ENCODE measurements at places on chromosomes 1 and 21. TPM values are rescaled to one million over a fixed set of nuclear protein-coding genes. Genes with fewer than 3 reads are reported as not detected.

PPP2R5A gene
- total RNA-seq, result 57.0 TPM

PTPN22 gene
- 2.3 TPM for total RNA-seq

RBBP5 gene
- 13.3 TPM for total RNA-seq

CELA3A gene
- not detected for total RNA-seq

USP21 gene
- 14.1 TPM for total RNA-seq

SLC30A10 gene
- total RNA-seq, result not detected

RPTN gene
- total RNA-seq, result not detected

DIO1 gene
- total RNA-seq, result not detected

RHOU gene
- total RNA-seq, result 24.1 TPM

PHF13 gene
- 16.6 TPM for total RNA-seq

ITLN2 gene
- total RNA-seq, result not detected

VTCN1 gene
- total RNA-seq, result not detected

GRCh38 chr1:229148743-229149142 is 122.2 kb upstream of the RAB4A start:
- H3K27me3 ChIP-seq, result no peaks in the 10 kb centered on the region
- no peak overlapping the region for H3K4me3 ChIP-seq
- H3K36me3 ChIP-seq, result no peaks in the 10 kb centered on the region
- H3K4me1 ChIP-seq, result no peaks in the 10 kb centered on the region
- no peak for DNase-seq

DNA sequence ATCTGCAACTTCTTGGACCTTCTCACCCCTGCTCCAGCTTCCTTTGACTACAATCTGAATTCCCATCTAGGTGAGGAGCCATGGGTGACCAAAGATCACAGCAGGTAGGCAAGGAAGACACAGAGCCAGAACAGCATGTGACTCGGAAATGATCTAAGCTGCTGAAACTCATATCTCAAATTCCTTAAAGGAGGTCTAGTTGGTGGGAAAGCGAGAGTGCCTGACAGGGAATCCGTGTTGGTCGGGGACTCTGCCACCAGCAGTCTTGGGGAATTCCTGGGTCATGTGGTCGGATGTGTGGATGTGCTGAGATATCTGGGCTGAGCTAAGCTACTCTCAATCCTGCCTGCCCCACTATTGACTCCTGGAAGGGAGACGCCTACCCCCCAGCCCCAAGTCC is 3.2 kb upstream of the NUAK2 start:
- no peak overlapping the region for H3K4me3 ChIP-seq
- no peaks in the 10 kb centered on the region for H3K27me3 ChIP-seq
- H3K36me3 ChIP-seq, result no peaks in the 10 kb centered on the region

DNA sequence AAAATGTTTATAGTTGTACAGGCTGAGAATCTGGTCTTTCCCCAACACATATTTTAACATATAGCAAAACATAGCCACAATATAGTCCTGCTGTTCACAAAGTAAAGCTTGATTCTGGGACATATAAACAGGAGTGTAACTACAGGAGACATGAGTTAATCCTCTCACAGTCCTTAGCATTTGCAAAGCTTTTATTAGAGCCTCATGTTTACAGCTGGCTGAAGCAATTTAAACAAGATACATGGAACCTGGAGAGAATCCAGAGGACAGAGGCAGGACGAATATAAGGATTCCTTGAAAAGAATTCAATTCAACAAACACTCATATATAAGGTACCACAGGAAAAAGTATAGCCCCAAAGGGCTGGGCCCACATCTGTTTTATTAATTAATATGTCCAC is 163.4 kb downstream of the ADGRL4 start:
- H3K36me3 ChIP-seq, result no peaks in the 10 kb centered on the region
- no peak overlapping the region for H3K4me3 ChIP-seq
- DNase-seq, result no peak
- peak overlapping the region; percentile 7 for H3K27ac ChIP-seq
- H3K27me3 ChIP-seq, result no peaks in the 10 kb centered on the region

DNA sequence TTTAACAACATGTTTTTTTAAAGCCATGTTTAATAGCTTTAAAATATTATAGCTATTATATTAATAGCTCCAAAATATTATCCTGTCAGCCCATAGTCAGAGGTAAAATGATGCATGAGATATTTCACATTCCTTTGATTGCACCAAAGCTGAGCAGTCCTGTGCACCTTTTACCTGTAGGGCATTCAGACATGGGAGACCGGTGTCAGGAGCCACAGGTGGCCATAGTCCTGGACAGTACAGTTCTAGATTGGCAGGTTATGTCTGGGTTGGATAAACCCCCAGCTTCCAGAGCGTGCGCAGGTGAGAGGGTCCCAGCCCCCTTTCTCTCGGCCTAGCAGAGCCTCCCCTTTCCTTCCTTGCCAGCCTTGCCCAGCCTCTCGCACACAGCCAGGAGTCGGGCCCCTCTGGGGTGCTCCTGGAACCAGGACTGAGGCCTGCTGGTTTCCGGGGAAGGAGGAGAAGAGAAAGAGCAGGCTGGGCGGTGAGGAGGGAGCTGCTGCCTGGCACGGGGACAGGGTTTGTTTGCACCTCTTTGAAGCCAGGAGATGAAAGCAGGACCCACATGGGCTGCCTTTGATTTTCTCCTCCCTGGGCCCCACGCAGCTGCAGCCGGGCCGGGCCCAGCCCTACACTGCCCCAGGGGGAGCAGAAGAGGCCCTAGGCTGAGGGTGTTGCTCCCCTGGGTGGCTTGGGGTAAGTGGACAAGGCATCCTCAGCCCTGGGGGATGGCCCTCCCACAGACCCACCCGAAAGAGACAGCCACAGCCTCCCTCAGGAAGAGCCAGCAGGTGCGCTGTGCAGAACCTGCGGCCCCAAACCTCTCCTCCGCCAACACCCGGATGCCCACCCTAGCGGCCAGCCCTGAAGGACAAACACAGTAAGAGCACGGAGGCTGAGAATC is 75.2 kb upstream of the TARDBP start:
- H3K4me3 ChIP-seq, result no peak overlapping the region
- H3K4me1 ChIP-seq, result peaks cover 11% of the 10 kb centered on the region
- no peak for DNase-seq
- no peaks in the 10 kb centered on the region for H3K36me3 ChIP-seq

- no peak for DNase-seq
- H3K27ac ChIP-seq, result no peak overlapping the region
- no peaks in the 10 kb centered on the region for H3K27me3 ChIP-seq
- no peaks in the 10 kb centered on the region for H3K4me1 ChIP-seq
- no peaks in the 10 kb centered on the region for H3K36me3 ChIP-seq
- no peak overlapping the region for H3K4me3 ChIP-seq
These were observed 428.3 kb upstream of the ZRANB2 start for GRCh38 chr1:71509051-71509595.

DNA sequence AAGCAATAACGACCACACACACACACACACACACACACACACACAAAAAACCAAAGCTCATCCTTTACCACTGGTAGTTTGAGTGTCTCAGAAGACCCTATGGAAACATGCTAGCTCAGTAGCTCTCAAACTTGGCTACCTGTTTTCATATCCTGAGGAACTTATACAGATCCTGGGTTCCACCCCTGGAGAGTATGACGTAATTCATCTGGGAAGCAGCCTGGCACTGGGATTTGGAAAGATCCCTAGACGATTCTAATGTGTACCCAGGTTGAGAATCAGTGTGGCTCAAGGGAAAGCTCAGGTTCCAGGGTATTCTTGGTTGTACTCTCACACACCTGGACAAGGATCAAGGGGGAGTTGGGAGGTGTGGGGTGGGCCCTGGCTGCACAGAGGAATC is 85.9 kb downstream of the SELENOF start:
- H3K4me1 ChIP-seq, result no peaks in the 10 kb centered on the region
- H3K27ac ChIP-seq, result no peak overlapping the region
- no peaks in the 10 kb centered on the region for H3K27me3 ChIP-seq
- H3K4me3 ChIP-seq, result no peak overlapping the region
- H3K36me3 ChIP-seq, result no peaks in the 10 kb centered on the region

- H3K27me3 ChIP-seq, result no peaks in the 10 kb centered on the region
- no peak overlapping the region for H3K27ac ChIP-seq
- no peaks in the 10 kb centered on the region for H3K4me1 ChIP-seq
- H3K36me3 ChIP-seq, result no peaks in the 10 kb centered on the region
- DNase-seq, result no peak
- H3K4me3 ChIP-seq, result no peak overlapping the region
These were observed 24.4 kb upstream of the KCNJ6 start for GRCh38 chr21:37940691-37941090.

- H3K27me3 ChIP-seq, result no peaks in the 10 kb centered on the region
- no peaks in the 10 kb centered on the region for H3K36me3 ChIP-seq
- H3K4me1 ChIP-seq, result no peaks in the 10 kb centered on the region
- DNase-seq, result peak; percentile 60
- no peak overlapping the region for H3K27ac ChIP-seq
These were observed 3.4 kb downstream of the KRTAP10-11 start for GRCh38 chr21:44649521-44650100.

GRCh38 chr1:192631749-192632148 is 4.2 kb upstream of the RGS13 start:
- H3K4me1 ChIP-seq, result no peaks in the 10 kb centered on the region
- no peaks in the 10 kb centered on the region for H3K36me3 ChIP-seq
- no peak overlapping the region for H3K27ac ChIP-seq
- H3K4me3 ChIP-seq, result no peak overlapping the region
- no peaks in the 10 kb centered on the region for H3K27me3 ChIP-seq

DNA sequence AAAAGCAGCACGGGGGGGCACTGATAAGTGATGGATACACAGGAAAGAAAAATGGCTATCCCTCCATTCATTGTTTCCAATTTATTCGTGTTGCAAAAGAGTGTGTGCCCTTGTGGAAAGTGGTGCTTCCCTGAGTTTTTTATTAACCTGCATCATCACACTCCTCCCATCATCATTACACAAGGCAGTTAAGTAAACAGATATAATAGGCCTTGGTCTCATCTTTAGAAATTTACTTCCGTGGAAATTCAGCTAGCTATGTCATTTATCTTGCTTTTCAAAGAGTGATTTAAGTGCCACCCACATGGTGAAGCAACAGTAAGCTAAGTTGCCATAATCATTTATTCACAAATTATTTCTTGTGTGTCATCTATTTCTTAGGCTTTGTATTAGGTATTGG is 473.3 kb downstream of the NEGR1 start:
- H3K27me3 ChIP-seq, result no peaks in the 10 kb centered on the region

DNA sequence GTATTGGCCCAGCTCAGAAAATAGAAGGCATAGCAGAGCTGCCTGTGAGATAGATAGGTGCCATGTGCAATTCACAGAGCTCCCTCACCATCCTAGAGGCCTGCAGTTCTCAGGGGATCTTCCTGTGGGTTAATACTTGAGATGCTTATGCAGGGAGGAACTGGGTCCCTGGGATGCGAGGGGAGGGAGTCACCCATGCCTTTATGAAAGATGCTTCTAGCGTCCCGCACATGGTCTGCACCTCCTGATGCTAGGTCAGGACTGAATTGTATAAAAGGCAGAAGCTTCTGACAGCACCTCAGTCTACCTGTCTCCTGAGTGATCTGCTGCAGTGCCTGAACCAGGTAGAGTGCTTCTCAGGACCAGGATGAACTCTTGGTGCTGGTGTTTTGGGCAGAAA is at the start of gene LCE5A:
LCE5A (plus strand) TSS at position 301 of the 400 bp plus-strand sequence. CDS start 732 bp downstream, outside the sequence.
- H3K36me3 ChIP-seq, result no peaks in the 10 kb centered on the region
- H3K27me3 ChIP-seq, result peaks cover 14% of the 10 kb centered on the region
- DNase-seq, result peak; percentile 82
- no peak within 1 kb of the TSS for H3K4me3 ChIP-seq
- H3K27ac ChIP-seq, result no peak within 1 kb of the TSS

GRCh38 chr1:20982316-20982715 is 194.4 kb downstream of the EIF4G3 start:
- no peak for DNase-seq
- H3K27me3 ChIP-seq, result no peaks in the 10 kb centered on the region
- H3K27ac ChIP-seq, result no peak overlapping the region
- H3K4me3 ChIP-seq, result no peak overlapping the region
- H3K4me1 ChIP-seq, result no peaks in the 10 kb centered on the region

DNA sequence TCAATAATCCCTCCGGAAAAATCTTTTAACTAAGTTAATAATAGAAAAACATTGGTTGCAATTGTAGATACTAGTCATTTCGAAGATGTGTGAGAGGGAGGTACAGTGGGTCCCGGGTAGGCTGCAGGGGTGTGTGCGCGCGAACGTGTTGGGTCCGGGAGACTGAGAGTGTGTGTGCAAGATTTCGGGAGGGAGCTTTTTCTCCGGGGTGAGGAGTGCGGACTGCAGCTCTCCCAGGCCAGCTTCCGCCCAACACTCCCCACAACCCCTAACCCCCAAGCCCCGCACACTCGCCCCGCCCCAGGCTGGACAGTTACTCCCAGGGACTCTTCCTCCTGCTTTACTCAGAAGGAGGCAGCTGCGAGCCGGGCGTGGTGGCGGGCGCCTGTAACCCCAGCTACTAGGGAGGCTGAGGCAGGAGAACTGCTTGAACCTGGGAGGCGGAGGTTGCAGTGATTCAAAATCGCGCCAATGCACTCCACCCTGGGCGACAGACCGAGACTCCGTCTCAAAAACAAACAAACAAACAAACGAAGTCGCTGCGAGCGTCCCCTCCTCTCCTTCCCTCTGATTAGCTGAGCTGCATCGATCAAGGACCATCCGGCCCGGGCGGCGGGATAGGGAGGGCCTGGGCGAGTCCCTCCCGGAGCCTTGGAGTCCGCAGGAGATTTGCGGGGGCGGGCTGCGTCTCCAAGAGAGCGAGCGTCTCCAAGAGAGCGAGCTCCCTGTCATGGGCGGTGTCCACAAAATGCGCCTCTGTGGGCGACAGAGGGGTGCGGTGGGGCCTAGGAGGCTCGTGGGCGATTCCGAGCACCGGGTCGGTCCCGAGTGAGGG is 28.3 kb upstream of the PPM1J start:
- peaks cover 49% of the 10 kb centered on the region for H3K27me3 ChIP-seq
- no peak overlapping the region for H3K27ac ChIP-seq
- no peak for DNase-seq
- H3K4me3 ChIP-seq, result peak overlapping the region; percentile 38

DNA sequence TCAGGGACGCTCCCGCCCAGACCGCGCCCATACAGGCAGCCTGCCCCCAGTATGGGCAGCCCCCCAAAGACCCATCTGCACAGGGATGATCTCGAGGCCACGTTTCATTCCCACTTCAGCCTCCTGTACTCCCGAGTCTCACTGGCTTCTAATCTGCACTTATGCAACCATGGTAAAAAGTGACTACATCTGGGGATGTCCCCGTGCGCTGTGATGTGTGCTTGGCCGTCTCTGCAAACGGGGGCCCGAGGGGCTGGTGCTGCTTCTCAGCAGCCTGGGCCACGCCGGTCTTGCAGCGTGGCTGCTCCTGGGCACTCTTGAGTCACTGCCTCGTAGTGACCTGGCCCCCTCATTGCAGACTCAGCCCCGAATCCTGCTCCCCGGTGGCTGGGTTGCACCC is 17.4 kb upstream of the PLCH2 start:
- H3K4me1 ChIP-seq, result peaks cover 4% of the 10 kb centered on the region
- no peaks in the 10 kb centered on the region for H3K36me3 ChIP-seq
- peaks cover 22% of the 10 kb centered on the region for H3K27me3 ChIP-seq
- H3K27ac ChIP-seq, result no peak overlapping the region

- H3K27me3 ChIP-seq, result no peaks in the 10 kb centered on the region
- no peak overlapping the region for H3K27ac ChIP-seq
- DNase-seq, result no peak
- no peak overlapping the region for H3K4me3 ChIP-seq
- H3K36me3 ChIP-seq, result no peaks in the 10 kb centered on the region
These were observed 62.1 kb upstream of the S1PR1 start for GRCh38 chr1:101174722-101175121.
